ENCODE measurements at places on chromosomes 2 and 18. TPM values are rescaled to one million over a fixed set of nuclear protein-coding genes. Genes with fewer than 3 reads are reported as not detected.
A peak's percentile ranks its signal among the peaks of the same experiment; 100 is the strongest.

DNA sequence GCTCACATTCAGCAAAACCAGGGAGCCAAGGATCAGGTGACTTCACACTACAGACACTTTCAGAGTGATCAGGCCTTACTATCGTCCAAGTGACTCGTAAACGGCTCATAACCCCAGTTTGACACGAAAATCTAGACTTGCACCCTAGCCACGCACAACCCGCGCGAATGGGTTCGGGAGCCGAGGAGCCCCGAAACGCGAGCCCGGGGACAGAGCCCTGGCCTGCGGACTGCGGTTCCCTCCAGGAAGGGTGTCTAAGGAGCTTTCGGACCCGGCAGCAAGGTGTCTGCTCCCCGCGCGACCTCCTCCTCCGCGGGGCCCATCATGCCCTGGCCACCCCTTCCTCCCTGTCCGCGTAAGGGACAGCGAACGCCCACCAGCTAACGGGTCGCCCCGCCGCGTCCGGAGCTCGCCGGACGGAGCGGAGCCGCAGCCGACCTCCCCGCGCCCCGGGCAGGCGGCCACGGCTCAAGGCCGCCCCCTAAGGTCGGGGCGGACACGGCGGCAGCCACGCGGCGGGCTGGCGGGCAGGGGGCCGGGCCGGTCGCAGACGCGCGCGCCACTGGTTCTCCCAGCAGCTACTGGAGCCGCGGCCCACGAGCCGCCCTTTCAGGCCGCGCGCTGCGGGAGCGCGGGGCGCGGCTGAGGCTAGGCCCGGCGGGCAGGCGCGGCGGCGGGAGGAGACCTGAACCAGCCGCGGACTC lies 575 bp downstream of the ATL2 start:
- peak; percentile 83 for DNase-seq
- peaks cover 39% of the 10 kb centered on the region for H3K4me1 ChIP-seq
- H3K27me3 ChIP-seq: no peaks in the 10 kb centered on the region
- peak overlapping the region; percentile 95 for H3K4me3 ChIP-seq
- peaks cover 2% of the 10 kb centered on the region for H3K36me3 ChIP-seq
- peak overlapping the region; percentile 90 for H3K27ac ChIP-seq

DNA sequence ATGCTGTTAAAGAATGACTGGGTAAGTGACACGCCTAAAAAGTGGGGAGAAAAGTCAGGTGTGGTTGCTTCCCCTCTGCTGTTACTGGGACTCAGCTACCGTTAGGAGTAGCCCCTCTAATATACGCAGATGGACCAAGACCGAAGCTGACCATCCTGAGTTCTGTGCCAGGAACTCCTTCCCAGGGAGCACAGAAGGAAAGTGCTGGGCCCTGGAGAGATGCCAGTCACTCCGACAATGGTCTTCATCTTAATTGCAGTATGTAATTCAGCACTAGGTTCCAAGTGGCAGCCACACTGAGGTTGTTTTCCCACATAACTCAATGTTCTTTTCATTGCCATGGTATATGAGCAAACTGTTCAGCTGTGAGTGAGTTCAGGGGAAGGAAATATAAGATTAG lies 19.6 kb upstream of the TMEM200C start:
- H3K27ac ChIP-seq: no peak overlapping the region
- H3K4me1 ChIP-seq: no peaks in the 10 kb centered on the region
- no peaks in the 10 kb centered on the region for H3K27me3 ChIP-seq
- no peaks in the 10 kb centered on the region for H3K36me3 ChIP-seq
- H3K4me3 ChIP-seq: no peak overlapping the region
- no peak for DNase-seq

- H3K27ac ChIP-seq: no peak overlapping the region
- H3K27me3 ChIP-seq: no peaks in the 10 kb centered on the region
- no peaks in the 10 kb centered on the region for H3K36me3 ChIP-seq
- no peaks in the 10 kb centered on the region for H3K4me1 ChIP-seq
- H3K4me3 ChIP-seq: no peak overlapping the region
Measured at GRCh38 chr18:73408469-73408868, 540.7 kb upstream of the NETO1 start.

Gene SCG2
- total RNA-seq: not detected

DNA sequence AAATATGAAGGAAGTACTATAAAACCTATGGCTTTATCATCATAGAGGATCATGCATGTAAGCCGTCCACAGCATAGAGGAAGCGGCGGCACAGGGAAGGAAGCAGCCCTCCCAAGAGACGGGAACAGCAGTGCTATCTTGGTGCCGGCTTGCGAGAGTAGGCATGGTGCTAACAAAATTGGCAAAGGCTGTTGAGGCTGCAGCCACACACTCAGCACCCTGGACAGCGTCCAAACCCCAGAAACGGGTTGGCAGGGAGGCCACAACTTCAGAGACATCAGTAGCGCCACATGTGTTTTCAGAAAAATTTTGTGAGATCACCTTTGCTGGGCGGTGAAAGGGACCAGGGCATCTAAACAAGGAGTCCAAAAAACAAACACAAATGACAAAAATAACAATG lies 37.7 kb downstream of the NETO1 start:
- no peaks in the 10 kb centered on the region for H3K36me3 ChIP-seq
- no peak overlapping the region for H3K4me3 ChIP-seq
- no peaks in the 10 kb centered on the region for H3K27me3 ChIP-seq
- DNase-seq: peak; percentile 28
- no peak overlapping the region for H3K27ac ChIP-seq

Gene SERPINB13
- not detected for total RNA-seq

- H3K36me3 ChIP-seq: no peaks in the 10 kb centered on the region
- no peaks in the 10 kb centered on the region for H3K27me3 ChIP-seq
- H3K4me3 ChIP-seq: no peak overlapping the region
- no peaks in the 10 kb centered on the region for H3K4me1 ChIP-seq
- no peak for DNase-seq
- no peak overlapping the region for H3K27ac ChIP-seq
Measured at GRCh38 chr2:189016311-189016861, 42.2 kb downstream of the COL3A1 start.

GRCh38 chr2:74858281-74858680 lies 24.4 kb downstream of the HK2 start:
- H3K27me3 ChIP-seq: no peaks in the 10 kb centered on the region
- peak overlapping the region; percentile 18 for H3K27ac ChIP-seq
- DNase-seq: no peak
- peaks cover 23% of the 10 kb centered on the region for H3K36me3 ChIP-seq
- no peak overlapping the region for H3K4me3 ChIP-seq
- H3K4me1 ChIP-seq: peaks cover 16% of the 10 kb centered on the region

DNA sequence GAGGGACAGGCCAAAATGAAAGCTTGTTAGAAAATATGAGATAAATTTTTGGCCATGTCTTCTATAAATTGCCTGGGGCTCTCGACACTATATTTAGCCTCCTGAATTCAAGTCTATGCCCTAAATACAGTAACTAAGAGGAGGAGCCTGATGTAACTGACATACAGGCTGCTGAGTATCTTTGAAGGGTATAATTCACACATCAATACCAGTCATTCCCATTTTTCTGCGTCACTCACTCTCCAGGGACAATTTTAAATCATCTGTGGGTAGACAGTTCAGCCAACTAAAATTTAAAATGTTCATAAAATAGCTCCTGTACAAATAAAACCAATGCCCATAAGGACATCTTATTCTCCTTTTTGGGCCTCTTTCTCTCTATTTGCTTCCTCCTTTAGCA lies 105.9 kb downstream of the AP1S3 start:
- peaks cover 14% of the 10 kb centered on the region for H3K27me3 ChIP-seq
- H3K36me3 ChIP-seq: no peaks in the 10 kb centered on the region
- H3K4me1 ChIP-seq: no peaks in the 10 kb centered on the region
- no peak for DNase-seq
- H3K27ac ChIP-seq: no peak overlapping the region

- H3K27me3 ChIP-seq: no peaks in the 10 kb centered on the region
- H3K4me3 ChIP-seq: no peak overlapping the region
- H3K36me3 ChIP-seq: no peaks in the 10 kb centered on the region
- DNase-seq: no peak
- H3K27ac ChIP-seq: no peak overlapping the region
Measured at GRCh38 chr2:228374741-228375140, 193.3 kb upstream of the SPHKAP start.

Gene ITM2C
- 102 TPM for total RNA-seq

DNA sequence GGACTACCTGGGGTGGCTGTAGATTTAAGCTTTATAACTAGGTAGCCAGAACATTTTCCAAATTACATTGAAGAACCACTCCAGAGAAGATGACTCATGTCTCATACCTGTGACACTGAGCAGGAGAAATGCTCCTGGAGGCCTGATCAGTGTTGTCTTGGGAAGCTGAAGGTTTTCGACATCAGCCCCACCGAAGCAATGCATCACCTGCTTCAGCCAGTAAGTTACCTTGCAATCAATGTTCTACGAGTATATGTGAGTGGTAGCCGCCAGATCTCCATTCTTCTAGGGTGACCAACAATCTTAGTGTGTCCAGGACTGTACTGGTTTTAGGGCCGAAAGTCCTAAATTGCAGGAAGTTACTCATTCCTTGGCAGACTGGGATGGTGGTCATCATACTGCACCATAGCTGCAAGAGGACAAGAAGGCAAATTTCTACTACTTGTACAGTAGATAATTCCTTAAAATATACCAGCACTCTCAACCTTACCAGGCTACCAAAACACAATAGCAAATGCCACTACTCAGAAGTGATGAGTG lies 109.3 kb upstream of the LINC00305 start:
- no peak overlapping the region for H3K27ac ChIP-seq
- no peaks in the 10 kb centered on the region for H3K27me3 ChIP-seq
- no peak for DNase-seq
- no peaks in the 10 kb centered on the region for H3K36me3 ChIP-seq
- H3K4me3 ChIP-seq: no peak overlapping the region
- no peaks in the 10 kb centered on the region for H3K4me1 ChIP-seq

Gene GALNT13
- total RNA-seq: 0.64 TPM

- H3K4me3 ChIP-seq: no peak overlapping the region
- H3K27ac ChIP-seq: no peak overlapping the region
- H3K27me3 ChIP-seq: no peaks in the 10 kb centered on the region
- peaks cover 7% of the 10 kb centered on the region for H3K4me1 ChIP-seq
- no peak for DNase-seq
Measured at GRCh38 chr2:45728458-45728942, 77.0 kb downstream of the PRKCE start.
